IPS DF 19.7 (cell line): ENCODE measurements at places on chromosomes 7 and 10.
A peak's percentile ranks its signal among the peaks of the same experiment; 100 is the strongest.

- no peak for DNase-seq
These were observed 11.5 kb upstream of the GATA3 start for GRCh38 chr10:8042721-8043568.

DNA sequence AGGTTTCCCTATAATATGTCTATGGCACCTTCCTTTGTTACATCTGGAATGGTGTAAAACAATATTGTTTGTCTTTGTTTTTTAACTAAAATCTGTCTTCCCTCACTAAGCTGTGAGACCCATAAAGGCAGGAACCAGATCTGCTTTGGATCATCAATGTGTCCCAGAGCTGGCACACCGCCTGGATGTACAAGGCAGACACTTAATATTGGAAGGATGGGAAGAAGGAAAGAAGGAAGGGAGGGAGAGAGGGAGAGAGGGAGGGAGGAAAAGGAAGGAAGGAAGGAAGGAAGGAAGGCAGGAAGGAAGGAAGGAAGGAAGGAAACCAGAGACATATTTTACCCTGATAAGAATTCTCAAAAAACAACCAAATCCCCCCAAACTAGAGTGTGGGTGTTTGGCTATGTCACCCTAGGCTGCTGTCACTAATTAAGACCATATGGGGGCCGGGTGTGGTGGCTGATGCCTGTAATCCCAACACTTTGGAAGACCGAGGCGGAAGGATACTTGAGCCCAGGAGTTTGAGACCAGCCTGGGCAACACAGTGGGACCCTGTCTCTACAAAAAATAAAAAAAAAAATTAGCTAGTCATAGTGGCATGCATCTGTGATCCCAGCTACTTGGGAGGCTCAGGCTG, 59.6 kb downstream of the SH3PXD2A start:
- DNase-seq = no peak

DNA sequence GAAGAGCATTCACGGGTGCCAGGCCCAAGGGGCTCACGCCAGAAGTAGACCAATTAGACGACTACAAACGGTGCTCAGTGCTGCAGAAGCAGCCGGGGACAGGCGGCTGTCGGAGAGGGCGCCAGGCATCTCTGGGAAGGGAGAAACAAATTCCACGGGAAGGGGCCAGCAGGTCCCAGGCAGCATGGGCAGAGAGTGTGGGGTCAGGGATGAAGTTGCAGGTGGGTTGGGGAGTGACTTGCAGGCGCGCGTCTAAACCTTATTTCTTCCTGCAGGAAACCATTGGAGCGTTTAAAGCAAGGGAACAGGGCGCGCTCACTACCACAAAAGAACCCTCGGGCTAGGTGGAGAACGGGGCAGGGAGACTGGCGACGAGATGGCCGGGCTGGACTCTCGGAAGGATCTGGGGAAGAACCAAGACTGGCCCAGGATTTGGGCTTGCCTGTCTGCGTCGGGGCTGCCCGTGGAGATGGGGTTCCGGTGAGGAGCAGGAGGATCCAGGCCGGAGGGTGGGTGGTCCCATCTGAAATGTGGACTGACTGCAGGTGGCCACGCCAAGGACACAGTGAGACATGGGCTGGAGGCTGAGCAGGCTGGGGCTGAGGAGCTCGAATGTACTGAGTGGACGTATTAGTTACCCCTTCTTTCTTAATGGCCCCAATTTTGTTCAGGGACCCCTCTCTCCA, 116.3 kb upstream of the DIP2C start:
- no peak for DNase-seq

DNA sequence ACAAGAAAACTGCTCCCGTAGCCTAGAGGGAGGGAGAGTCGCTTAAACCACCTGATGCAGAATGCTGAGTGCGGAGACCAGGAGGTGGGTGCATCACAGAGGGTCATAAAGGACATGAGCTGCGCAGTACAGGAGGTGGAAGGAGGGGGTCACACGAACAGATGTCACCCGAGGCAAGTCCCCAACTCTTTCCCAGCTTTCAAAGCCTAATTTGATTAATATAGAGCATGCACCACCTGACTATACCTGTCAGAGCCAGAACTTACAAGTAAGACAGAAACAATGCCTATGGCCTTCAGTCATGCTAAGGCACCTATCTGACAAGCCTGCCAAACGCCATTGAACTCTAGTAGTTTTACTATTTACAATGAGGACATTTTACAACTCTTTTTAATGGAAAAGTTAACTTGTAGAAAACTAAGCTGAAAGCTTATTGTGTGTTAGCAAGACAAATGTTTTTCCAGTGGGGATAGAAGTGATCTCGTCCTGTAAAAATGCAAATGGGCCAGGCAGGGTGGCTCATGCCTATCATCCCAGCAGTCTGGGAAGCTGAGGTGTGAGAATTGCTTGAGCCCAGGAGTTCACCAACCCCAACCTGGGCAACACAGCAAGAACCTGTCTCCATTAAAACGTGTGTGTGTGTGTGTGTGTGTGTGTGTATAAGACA, 1.1 kb upstream of the VOPP1 start:
- no peak for DNase-seq

DNA sequence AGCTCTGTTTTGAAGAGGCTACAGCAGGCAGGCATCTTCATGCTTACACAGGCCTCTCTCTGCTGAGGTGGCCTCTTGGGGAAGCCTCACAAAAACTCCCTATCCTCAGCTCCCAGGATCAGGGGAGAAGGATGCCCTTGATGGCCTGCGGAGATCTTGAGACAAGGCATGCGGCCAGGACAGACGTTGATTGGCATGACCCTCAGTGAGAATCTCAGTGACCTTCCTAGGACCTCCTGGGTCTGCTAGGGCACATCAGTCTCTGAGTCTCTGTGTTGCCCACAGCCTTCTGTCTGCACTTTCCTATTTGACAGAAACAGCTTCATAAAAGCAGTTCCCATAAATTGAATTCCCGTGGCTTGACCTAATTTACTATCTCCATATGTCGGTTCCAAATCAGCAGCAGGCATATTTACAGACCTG, 1005.8 kb upstream of the C7orf33 start:
- no peak for DNase-seq

- DNase-seq = no peak
These were observed 404.1 kb upstream of the MKI67 start for GRCh38 chr10:128530301-128530700.

DNA sequence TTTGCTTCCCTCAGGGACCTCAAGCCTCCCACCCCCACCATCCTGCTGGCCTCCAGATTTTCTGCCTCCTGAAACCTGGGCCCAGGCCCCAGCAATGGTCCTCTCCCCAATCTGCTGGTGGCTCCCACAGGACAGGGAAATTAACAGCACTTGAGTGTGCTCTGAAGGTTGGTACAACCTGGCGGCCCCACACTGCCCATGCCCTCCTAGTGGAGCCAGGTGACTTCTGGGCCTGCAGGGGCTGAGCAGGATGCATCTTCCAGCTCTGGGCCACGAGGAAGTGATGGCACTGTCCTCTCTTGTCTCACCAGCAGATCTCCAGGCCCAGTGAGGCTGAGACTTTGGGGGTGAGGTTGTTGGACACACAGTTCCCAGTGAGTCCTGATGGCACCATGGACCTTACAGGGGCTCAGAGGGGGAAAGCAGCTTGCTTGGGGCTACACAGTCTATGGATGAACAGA, 3.6 kb upstream of the ZMIZ1 start:
- DNase-seq = no peak

DNA sequence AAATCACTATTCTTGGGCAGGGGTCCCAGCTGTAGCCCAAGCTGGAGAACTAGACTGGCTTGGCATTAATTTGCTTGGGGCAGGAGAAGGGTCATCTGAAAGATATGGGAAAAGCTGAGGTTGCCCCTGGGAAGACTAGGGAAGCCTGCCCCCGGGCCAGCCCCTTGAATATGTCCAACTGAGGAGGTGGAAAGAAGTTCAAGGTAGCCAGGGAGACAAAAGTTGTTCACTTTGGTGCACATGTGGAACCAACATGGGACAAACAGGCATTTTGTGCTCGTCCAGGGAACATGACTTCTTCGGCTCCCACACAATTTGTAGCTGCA, 1.4 kb upstream of the LRRC61 start:
- DNase-seq = no peak

DNA sequence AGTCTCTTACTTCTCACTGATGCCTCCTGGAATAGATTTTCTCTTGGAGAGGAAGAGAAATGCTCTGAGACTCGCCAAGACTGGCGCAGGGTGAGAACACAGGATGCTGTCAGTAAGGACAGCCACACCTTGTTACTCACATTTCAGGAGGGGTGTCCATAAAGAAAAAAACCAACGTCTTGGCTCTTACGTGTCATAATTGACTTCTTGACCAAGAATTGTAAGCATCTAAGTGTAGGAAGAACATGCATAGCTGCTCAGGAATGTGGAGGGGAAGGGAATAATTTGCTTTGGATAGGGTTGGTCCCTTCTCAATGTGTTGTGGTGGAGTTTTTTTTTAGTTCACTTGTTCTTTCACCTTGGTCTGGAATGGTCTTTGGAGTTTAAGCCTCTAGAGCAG, 43.8 kb upstream of the ZNF438 start:
- DNase-seq = no peak

- DNase-seq = no peak
These were observed 52.7 kb downstream of the CRTAC1 start for GRCh38 chr10:97977673-97978072.

GRCh38 chr7:20354610-20355528, 24.2 kb downstream of the ITGB8 start:
- DNase-seq = no peak

DNA sequence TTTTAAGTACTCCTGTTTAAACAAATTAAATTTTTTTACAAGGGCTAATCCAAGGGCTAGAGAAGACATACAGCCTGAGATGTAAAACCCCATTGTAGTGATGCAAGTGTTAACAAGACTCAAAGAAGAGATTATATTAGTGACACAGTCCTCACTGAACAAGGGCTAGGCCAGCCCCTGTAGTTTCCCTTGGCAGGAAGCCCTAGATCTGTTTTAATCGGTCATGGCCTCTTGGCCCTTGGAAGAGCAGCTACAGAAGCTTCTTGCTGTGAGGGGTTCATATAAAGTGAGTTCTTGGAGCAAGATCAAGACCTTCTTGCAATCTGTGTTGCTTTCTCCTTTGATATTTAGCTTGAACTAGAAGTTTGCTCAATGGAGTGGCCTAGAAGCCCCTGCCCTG, 1339.4 kb downstream of the XPNPEP1 start:
- DNase-seq = no peak

DNA sequence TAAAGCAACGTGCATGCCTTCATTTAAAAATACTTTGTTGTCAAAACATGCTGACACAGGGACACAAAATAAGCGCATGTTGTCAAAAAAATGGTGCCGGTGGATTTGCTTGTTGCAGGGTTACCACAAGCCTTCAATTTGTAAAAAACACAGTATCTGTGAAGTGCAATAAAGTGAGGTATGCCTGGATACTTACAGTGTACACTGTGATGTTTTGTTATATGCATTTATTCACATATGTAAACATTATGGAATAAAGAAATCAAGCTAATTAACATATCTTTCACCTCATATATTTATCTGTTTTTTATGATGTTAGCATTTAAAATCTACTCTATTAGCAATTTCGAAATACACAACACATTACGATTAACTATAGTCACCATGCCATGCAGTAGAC, 202.6 kb upstream of the FZD8 start:
- DNase-seq = no peak

DNA sequence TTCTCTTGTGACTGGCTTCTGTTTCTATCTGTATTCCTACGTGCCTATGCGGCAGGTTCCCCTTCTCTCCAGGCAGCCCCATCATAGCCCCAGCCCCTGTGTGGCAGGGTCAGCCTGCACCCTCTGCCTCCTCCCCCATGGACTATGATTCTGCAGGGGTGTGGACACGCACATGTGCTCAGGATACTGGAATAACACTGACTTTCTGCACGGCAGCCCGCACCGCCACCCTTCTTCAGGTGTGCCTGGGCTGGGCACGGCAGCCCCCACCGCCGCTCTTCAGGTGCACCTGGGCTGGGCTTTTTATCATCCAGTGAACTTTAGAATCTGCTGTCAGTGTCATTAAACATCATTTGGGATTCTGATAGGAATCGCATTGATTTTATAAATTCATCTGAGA, 202.6 kb upstream of the PPP2R2D start:
- no peak for DNase-seq

DNA sequence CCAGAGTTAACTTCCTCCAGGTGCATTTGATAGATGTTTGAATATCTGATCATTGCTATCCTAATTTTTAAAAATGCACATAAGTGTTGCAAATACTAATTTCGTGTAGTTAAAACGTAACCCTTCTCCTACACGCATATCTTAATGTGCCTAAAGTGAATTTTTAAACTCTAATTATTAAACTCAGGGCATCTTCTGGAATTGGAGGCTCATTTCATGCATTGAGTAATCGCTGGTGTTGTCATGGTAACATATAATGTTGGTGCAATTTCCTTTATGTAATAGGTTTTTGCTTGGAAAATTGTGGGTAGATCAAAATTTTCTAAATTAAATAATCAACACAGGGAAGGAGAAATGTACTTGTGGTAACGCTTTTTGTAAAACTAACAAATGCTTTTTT, 56.2 kb downstream of the ARMC3 start:
- no peak for DNase-seq

- DNase-seq = peak; percentile 17
These were observed 19.9 kb downstream of the MINDY4 start for GRCh38 chr7:30791114-30791513.

DNA sequence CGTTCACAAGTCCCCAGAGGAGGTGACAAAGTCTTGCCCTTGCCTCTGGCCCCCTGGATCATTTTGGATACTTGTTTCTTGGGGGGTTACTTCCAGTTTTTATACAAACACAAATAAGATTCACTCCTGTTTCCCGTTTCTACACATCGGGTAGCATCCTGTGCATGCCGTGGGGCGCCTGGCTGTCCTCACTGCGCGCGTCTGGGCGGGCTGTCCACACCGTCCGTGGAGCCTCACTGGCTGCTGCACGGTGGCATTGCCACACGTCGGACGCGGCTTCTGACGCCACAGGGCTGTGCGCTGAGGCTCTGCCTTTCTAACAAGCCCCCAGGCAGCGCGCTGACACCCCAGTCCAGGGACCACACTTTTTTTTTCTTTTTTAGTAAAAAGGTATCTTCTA, 18.4 kb downstream of the BNIP3 start:
- no peak for DNase-seq

- no peak for DNase-seq
These were observed 136.8 kb downstream of the DIP2C start for GRCh38 chr10:552679-553078.

- DNase-seq = no peak
These were observed 62.7 kb upstream of the CREB5 start for GRCh38 chr7:28349637-28350036.

DNA sequence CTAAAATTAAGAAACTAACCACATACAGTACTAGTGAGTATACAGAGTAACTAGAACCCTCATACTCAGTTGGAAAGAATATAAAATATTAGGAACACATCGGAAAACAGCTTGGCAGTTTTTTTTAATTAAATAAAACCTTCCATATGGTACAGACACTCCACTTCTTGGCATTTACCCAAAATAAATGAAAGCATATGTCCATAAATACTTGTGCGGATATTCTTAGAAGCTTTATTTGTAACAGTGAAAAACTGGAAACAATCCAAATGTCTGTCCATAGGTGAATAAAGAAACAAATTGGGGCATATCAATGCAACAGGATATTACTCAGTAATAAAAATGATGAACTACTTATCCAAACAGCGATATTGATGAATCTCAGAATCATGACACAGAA, 410.0 kb downstream of the HTR7 start:
- DNase-seq = no peak

GRCh38 chr10:11082526-11082925, 64.9 kb downstream of the CELF2 start:
- no peak for DNase-seq

- DNase-seq = no peak
These were observed 44.7 kb downstream of the KLF6 start for GRCh38 chr10:3740157-3740871.
